ENCODE measurements at places on chromosomes 4 and X.

- DNase-seq: no peak
These were observed 87.0 kb upstream of the SCOC start for GRCh38 chr4:140286456-140286855.

GRCh38 chrX:123570011-123570590, 162.8 kb downstream of the THOC2 start:
- no peak for DNase-seq

- DNase-seq: no peak
These were observed 336.4 kb upstream of the NOCT start for GRCh38 chr4:138678985-138679746.

GRCh38 chrX:633985-634958, 3.7 kb downstream of the SHOX start:
- no peak for DNase-seq

- no peak for DNase-seq
These were observed 209.9 kb downstream of the IQCM start for GRCh38 chr4:149605601-149606378.
